ENCODE measurements at places on chromosomes 13 and 19. TPM values are rescaled to one million over a fixed set of nuclear protein-coding genes. Genes with fewer than 3 reads are reported as not detected.

The ZNF878 gene
- 1.1 TPM for total RNA-seq

The ZNF540 gene
- 1.4 TPM for total RNA-seq

The ARHGAP45 gene
- 433 TPM for total RNA-seq

The SOX1 gene
- not detected for total RNA-seq

The CGB8 gene
- not detected for total RNA-seq

DNA sequence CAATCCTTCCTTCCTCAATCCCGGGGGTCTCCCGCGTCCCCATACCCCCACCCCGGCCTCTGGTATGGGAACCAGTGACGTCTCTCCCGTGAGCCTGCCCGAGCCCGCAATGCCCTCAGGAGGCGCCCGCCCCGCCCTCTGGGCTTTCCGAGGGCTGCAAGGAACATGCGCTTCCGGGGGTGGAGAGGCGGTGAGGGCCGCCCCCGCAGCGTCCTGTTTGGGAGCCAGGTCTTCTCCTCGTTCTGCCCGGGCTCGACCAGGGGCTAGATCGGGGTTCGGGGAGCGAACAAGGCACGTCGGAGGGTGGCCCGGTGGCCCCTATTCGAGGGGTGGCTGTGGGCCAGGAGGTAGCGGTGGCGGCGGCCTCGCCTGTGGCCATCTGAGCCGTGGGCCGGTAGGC is 6.6 kb upstream of the TEX101 start:
- DNase-seq = no peak

DNA sequence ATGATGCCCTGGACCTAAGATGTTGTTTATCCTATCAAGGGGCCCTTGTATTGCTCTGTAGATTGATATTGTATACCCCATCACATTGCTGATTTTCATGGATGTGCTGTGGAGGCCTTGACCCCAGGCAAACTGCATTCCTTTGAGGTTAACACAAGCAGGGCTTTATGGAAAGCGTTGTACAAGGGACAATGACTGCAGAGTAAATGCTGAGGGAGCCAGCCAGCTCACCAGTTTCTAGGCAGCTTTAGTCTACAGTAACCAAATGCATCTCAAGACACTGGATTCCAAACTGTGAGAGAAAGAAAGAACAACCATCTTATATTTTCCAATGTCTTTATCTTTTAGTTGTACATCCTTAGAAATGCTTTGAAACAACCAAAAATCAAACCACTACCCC is 34.1 kb upstream of the EDNRB start:
- DNase-seq = no peak

DNA sequence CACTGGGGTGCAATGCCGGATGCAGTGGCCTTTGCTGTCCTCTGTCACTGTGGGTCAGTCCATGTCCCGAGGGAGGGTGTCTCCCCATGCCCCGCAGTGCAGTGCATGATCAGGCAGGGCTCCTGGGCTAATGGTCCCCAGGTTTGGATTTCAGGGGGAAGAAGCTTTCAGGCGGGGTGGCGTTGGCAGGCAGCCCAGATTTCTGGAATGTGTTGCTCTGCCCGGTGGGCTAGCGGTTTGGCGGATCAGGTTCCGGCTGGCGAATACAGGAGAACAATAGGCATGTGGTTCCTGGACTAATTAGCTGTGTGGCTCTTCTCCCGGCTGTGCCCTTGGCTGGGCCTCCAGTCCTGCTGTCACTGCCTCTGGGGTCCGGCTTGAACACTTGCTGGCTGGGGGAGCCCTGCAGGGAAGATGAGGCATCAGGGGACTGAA is 141.3 kb downstream of the FGF9 start:
- no peak for DNase-seq

DNA sequence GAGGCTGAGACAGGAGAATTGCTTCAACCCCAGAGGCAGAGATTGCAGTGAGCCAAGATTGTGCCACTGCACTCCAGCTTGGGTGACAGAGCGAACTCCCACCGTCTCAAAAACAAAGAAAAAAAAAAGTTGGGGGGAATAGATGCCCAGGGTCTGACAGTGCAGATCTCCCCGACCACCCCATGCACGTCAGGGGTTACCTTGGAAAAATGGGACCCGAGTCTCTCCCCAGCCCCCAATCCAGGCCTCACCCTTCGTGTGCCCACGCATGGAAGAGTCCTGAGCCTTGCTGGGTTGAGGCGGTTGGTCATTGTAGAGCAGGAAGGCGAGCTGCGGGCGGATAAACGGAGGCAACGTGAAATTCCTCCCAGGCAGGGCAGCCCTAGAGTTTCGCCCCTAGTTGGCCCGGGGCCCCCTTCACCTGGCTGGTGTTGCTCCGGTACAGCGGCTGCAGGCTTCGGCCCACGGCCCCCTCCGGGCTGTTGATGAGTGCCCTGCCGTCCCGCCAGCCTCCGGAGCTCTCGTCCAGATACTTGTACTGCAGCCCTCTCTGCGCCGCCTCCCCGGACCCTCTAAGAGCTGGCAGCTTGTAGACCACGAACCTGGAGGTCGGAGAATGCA is 588 bp downstream of the DNASE2 start:
- DNase-seq = peak; percentile 33

DNA sequence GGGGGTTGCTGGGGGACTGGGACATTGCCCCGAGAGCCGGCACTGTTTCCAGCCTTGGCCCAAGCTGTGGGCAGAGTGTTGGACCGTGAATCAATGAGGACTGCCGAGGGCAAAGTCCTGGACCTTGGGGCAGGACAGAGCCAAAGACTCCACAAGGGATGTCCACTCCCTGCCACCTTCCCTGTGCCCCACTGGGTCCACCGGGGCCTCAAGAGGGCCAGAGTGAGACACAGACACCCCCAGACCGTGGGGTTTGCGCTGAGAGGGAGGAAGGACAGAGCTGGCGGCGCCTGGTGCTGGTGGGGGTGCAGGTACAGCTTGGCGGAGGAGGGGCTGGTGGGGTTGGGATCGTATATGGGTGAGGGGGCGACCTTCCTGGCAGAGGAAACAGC is 11.8 kb downstream of the MAST3 start:
- DNase-seq = no peak

GRCh38 chr13:78598966-78599644 is 4.2 kb downstream of the POU4F1 start:
- DNase-seq = no peak

- DNase-seq = peak; percentile 34
These were observed 59.6 kb downstream of the PDS5B start for GRCh38 chr13:32645854-32646253.

GRCh38 chr19:17455308-17456123 is 5.2 kb downstream of the NXNL1 start:
- no peak for DNase-seq

DNA sequence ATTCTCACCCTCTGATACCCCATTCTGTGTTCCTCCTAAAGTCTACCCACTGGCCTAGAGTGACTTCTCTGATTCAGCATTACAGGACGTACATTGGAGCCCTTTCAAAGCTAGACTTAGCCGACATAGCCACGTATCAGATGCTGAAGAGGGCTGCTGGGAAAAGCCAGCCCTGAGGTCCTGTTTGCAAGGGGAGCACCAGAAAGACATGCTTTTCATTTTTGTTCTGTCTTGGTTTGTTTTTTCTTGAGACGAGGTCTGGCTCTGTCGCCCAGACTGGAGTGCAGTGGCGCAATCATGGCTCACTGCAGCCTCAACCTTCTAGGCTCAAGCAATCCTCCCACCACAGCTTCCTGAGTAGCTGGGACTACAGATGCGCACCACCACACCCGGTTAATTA is 6.3 kb upstream of the ZSWIM4 start:
- DNase-seq = peak; percentile 62

DNA sequence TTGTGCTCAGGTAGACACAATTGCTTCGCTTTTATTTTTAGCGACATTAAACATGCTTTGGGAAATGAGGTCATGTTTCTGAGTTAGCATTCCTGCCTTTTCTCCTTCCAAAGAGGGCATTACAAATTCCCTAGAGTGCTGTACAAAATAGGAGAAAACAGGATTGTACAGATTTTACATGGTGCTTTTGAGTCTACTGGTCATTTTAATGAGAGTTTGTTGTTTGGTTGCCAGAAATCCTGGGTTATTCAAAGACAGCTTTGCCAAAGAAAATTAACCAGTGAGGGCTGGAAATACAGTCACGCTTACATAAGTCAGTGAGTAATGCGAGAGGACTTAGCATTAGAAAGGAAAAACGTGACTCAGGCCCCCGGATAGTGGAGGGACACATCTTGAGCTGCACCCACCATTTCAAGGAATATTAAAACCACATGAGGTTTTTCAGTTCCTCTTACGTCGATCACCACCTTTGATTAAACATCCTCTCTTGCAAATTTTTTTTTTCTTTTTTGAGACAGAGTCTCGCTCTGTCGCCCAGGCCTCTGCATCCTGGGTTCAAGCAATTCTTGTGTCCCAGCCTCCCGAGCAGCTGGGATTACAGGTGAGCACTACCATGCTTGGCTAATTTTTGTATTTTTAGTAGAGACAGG is 55.4 kb downstream of the SACS start:
- peak; percentile 60 for DNase-seq

- DNase-seq = no peak
These were observed 4.4 kb upstream of the KANK2 start for GRCh38 chr19:11201791-11202190.

- DNase-seq = no peak
These were observed 1.4 kb upstream of the HSD17B14 start for GRCh38 chr19:48837687-48838086.

DNA sequence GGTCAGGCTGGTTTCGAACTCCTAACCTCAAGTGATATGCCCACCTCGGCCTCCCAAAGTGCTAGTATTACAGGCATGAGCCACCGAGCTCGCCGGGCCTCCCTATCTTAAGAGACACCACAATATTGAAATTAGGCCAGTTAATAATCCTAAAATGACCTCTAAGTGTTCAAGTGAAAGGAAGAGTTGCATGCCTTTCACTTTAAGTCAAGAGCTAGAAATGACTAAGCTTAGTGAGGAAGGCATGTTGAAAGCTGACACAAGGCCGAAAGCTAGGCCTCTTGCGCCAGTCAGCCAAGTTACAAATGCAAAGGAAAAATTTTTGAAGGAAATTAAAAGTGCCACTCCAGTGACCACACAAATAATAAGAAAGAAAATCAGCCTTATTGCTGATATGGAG is 144.5 kb upstream of the FNDC3A start:
- no peak for DNase-seq

GRCh38 chr19:50722201-50723013 is 757 bp upstream of the CLEC11A start:
- DNase-seq = no peak

DNA sequence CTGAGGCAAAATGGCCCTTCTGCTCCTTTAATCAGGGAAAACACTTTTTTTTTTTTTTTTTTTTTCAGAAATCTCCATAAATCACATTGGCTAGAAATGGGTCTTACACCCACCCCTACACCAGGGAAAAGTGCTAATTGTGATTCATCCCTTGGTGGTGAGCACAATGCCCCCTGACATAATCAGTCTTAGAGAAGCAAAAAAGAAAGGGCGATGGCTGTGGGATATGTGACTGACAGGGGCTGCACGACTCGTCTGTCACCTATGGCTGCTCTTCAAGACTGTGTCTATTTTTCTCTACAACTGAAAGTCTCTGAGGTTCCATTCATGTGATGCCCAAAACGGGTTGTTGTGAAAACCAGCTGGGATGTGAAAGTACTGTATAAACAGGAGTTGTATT is 3.6 kb upstream of the GPC6 start:
- no peak for DNase-seq

DNA sequence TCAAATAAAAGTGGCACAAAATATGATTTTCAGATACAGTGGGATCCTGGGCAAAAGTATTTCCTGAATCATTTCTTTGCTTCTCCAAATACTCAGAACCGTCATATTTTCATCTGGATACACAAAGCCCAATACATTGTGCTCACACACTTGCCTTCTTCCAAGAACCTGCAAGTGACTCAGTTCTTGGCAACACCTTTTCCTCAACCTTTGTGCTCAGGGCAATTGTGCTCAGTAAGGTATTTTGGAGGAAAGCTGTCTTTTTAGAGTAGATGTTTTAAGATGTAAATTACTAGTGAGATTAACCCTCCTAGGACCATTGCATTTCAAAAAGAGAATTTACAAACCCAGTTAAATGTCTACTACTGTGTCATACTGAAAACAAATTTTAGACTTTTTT is 233.5 kb downstream of the EFNB2 start:
- no peak for DNase-seq
